ENCODE measurements at places on chromosomes 5 and 9. TPM values are rescaled to one million over a fixed set of nuclear protein-coding genes. Genes with fewer than 3 reads are reported as not detected.

GRCh38 chr9:74861773-74862474 is 25.8 kb downstream of the TRPM6 start:
- no peak for DNase-seq

GRCh38 chr5:31731016-31731415 is 92.1 kb downstream of the PDZD2 start:
- DNase-seq: no peak

The FBXL7 gene
- 0.08 TPM for polyA plus RNA-seq

DNA sequence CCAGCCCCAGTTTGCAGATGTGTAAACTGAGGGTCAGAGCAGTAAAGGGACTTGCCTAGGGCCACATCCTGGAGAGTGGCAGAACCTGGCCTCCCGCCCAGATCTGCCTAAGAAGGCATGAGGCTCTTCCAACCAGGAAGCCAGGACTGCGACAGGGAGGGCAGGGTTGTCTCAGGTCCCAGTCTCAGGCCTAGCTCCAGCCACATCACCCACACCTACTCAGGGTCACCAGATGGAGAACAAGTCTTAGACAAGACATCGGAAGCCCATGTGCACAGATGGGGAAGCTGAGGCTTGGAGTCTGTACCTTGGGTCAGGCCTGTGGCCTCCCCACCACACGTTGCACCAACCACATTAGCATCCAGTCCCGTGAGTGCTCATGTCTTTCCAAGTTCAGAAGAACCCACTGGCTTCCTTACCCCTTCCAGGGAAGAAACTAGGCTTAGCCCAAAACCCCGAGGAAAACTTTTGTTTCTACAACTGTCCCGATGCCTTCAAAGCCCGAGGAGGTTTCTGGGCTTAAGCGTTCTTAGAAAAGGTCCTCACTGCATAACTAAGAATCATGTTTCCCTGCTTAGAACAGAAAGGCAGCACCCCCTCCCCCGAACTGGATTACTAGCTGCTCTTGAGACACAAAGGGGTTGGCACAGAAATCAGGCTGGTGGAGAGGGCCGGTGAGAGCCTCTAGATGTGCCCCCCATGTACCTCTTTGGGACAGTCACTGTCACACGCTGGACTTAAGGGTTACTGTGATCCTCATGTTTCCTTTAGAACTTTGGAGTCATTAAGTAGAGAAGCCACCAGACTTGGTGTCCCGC is 2.2 kb downstream of the FAM78A start:
- peak; percentile 79 for DNase-seq

DNA sequence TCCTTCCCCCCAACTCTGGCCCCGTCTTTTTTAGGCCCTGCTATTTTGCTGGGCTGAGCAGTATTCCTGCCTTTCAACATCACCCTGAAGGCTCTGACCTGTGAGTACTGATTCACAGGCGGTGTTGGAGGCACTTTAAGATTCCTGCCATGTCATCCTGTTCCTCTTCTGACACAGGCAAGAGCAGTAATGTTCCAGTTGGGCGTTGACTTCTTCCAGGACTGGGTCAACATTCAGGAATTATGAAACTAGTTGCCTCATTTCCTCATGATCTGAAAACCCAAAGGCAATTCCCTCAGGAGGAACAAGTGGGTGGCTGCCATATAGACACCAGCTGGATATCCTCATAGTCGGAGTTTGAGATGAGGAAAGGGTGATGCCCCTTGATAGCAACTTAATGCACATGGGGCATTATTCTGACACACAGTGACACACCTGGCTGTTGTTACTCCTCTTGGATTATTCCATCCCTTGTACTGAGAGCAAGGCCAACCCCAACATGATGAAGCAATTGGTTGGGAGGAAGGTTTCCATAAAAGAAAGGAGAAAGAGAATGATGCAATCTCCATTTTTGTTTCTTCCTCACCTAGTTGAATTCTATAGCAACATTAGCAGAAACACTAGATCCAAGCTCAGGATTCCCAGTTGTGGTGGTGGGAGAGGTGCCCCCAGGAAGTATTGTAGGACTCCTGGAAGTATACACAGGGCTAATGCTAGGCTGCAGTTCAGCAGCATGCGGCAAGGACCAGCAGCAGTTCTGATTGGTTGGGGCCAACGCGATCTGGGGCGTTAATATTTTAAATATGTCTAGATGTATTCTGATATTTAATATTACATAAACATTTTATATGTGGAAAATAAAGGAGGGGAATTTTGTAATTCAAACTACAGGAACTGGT is 19.6 kb upstream of the GLRX start:
- no peak for DNase-seq

DNA sequence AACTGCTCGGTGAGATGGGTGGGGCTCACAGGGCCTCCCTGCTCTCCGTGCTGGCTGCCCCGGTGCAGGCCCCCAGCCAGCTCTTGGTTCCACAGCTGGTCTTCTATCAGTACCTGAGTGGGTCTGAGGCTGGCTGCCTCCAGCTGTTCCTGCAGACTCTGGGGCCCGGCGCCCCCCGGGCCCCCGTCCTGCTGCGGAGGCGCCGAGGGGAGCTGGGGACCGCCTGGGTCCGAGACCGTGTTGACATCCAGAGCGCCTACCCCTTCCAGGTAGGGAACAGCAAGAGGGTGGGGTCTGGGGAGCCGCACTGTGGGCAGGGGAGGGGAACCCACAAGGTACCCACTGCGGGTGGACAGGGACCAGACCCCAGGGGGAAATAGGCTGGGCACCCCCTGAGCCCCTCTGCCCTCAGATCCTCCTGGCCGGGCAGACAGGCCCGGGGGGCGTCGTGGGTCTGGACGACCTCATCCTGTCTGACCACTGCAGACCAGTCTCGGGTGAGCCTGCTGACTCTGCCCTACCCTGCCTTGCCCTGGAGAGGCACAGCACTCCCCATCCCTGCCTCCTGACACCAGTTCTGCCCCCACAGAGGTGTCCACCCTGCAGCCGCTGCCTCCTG is 2.8 kb downstream of the MAMDC4 start:
- DNase-seq: no peak

- DNase-seq: no peak
Observed at GRCh38 chr5:86807046-86808031, 189.6 kb downstream of the COX7C start.

DNA sequence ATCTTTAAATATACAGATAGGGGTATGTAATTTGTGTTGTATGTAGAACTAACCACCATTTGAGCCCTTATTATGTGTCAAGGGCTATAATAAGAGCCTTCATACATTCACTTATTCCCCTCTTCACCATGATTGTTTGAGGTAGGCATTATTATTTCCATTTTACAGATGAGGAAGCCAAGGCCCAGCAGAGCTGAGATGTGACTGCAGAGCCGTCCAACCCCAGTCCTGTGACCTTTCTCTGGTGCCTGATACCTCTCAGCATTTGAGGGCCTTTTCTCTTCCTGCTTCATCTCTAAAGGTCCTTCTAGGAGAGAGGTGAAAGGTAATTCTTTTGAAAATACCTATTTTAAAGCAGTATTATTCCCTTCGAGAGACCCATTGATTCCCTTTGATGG is 37.3 kb downstream of the PIP5K1B start:
- DNase-seq: no peak

DNA sequence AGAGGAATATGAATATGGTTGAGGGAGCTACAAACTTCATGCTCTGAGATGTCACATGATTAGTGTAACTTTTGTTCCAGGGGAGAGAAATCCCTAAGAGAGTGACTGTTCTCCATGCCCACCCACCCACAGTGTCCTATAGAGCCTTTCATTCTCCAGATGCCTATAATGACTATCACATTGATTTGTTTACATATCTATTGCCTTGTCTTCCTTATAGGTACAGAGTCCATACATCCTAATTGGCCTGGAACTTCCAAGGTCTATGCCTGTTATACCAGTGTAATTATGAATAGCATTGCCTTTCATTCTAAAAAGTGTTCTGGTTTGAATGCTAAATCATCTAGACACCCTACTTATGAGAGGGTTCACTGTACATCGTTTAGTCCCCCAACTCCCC is 475.4 kb downstream of the RAB3C start:
- DNase-seq: no peak

The NOXA1 gene
- 0.50 TPM for polyA plus RNA-seq

- DNase-seq: no peak
Observed at GRCh38 chr5:108660291-108660690, 87.4 kb upstream of the FER start.

DNA sequence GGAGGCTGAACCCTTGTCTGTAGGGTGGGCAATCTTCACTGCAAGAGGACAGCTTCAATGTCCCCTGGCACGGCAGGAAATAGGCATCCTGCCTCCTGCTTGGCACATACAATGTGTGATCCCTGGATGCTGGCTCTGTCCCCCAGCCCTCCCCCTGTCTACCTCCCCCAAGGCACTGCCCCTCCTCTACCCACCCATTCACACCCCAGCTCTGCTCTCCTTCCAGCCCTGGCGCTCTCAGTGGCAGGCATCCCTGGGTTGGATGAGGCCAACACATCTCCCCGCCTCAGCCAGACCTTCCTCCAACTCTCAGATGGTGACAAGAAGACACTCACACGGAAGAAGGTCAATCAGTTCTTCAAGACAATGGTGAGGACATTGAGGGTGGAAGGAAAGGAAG is 24.1 kb upstream of the FOXI1 start:
- no peak for DNase-seq

DNA sequence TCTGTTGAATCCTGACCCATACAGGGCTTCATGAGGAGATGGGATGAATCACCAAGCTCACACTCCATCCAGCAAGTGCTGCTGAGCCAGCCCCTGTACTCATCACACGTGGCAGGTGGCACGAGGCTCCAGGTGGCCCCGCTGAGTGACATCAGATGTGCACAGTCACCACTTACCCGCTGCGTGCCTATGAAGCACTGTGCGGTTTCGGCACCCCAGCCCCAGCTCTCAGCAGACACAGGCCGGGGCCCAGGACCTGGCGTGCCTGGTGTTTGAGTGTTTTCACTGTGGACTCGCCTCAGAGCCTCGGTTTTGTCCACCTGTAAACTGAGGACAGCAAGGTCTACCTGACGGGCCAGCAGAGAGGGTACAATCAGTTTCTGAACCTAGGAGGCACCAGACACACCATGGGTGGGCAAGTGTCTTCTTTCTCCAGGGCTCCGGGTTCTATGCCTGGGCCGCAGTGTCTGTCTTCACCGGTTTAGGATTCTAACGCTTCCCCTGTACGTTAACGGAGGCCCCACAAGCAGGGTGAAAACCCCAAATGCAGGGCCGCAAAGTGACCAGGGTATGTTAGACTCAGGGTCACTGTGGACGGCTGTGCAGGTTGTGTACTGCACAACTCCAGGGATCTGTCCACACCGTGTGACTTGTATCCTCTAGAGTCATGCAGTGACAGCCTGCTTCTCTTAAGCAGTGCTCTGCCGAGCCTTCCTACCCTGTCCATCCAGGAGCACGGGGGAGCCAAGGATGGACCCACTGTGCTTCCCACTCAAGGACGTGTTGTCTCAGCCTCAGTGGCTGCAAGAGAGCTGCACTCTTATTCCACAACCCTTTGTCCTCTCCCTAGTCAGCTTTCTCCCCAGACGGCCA is 44.3 kb upstream of the COL5A1 start:
- no peak for DNase-seq

DNA sequence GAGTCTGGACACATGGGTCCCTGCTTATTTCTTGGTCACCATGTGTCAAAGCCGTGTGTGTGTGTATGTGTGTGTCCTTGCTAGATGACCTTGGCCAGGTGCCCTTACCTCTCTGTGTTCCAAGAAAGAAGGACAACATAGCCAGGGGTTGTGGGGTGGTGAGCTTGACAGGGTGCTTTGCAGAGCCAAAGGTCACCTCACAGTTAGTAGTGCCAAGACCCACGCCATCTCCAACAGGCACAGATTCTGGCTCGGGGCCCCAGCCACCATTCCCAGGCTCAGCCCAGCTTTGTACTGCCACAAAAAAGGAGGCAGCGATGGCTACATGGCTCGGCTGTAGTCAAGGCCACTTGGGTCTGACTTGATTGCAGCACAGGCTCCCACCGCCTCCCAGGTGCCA is 39.5 kb downstream of the CXXC5 start:
- DNase-seq: no peak

DNA sequence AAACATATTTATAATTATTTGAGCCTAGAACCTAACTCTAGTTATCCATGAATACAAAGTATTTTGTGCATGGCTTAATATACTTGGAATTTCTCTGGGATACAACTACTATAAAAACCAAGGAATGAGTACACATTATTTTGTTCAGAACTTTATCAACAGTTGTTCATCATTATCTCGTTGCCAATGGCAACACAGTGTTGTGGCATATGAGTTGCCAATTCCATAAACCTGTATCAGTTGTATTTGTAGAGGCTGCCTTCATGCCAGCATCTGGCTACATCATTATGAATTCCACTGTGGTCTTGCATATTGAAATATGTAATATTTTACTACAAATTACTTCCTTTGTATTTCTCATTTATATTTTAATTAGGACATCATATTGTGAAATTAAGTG is 250.4 kb downstream of the FSTL4 start:
- DNase-seq: no peak

The SH3PXD2B gene
- polyA plus RNA-seq: 0.13 TPM

- DNase-seq: no peak
Observed at GRCh38 chr9:77714077-77714549, 66.0 kb upstream of the GNA14 start.

GRCh38 chr5:124872086-124872485 is 125.6 kb upstream of the ZNF608 start:
- DNase-seq: no peak

DNA sequence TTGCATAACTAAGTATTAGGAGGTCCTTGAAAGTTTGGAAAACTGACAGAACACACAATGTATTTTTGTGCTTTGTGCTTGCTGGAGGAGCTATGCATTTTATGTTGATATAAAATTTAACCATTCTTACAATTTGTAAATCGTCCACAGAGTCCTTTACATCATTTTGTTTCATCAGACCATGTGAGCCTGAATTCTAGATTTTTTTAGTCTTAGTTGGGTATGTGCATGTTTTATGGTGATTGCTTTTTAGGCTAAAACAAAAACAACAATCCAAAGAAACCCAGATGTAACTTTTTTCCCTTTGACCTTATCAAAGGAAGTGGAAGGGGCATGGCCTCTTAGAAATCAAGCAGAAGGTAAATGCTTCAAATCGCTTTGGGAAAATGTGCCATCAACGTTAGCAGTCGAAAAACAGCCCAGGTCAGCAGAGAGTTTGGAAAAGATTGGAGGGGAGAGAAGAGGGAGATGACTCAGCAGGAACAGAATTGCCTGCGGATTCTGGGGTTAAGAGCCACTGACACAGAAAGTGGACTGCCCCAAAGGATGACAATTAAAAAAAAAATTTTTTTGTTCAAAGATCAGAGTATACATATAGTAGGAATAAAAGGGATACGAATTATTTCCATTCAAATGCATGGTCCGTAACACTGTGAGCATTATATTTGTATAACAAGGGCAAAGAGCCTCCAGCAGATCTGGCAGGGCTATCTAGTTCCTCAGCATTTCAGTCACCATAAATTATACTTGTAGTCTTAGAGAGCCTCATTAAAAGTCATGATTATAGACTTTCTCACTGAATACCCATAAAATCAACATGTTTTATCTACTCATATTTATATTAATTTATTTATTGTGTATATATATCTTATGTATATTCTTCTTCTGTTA is 253.5 kb upstream of the HAPLN1 start:
- DNase-seq: no peak

- no peak for DNase-seq
Observed at GRCh38 chr9:136187683-136188586, 17.0 kb downstream of the LHX3 start.

The CANX gene
- 402 TPM for polyA plus RNA-seq

All from K562 (cell line).